ENCODE measurements at places on chromosomes 16 and 17.

- no peak for DNase-seq
Observed at GRCh38 chr17:17942846-17943245, 29.4 kb downstream of the TOM1L2 start.

DNA sequence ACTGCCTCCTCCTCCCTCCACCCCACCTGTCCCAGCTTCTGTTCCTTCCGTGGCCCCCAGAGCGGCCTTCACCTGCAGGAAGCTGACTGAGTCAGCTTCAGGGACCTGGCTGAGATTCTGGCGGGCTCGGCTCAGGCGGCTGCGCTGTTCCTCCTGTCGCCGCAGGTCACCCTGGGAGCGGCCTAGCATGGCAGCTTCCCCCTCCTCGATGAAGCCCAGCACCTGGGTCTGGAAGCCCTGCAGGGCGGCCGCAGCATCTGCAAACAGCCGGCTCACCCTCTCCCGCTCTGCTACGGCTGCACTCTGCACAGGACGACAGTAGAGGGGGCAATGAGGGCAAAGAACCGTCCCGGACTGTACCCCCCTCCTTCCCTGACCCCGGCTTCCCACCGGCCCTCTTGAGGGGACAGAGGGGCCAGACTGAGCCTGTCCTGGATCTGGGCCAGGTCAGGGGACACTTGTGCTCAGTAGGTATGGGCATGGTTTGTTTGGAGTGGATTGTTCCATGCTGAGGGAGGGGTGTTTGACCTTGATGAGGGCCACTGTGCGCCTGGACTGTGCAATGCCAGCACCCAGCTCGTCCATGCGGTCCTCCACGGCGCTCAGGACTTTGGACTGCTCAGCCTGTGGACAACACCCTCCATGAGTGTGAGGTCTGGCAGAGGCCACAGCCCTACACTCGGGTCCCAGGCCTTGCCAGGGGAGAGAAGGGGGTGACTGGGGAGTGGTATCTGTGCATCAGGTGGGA, 2.0 kb downstream of the TRIM47 start:
- peak; percentile 72 for DNase-seq

DNA sequence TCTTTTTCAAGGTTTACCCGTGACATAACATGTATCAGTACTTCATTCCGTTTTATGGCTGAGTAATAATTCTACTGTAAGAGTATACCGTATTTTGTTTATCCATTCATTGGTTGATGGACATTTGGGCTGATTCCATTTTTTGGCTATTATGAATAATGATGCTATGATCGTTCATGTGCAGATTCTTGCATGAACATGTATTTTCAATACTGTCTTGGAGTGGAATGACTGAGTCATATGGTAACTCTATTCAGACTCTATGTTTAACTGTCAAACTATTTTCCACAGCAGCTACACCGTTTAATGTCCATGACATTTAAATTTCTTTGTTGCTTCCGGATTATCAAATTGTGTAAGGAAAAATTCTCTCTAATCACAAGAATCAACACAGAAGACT, 17.9 kb downstream of the BFAR start:
- DNase-seq = no peak

DNA sequence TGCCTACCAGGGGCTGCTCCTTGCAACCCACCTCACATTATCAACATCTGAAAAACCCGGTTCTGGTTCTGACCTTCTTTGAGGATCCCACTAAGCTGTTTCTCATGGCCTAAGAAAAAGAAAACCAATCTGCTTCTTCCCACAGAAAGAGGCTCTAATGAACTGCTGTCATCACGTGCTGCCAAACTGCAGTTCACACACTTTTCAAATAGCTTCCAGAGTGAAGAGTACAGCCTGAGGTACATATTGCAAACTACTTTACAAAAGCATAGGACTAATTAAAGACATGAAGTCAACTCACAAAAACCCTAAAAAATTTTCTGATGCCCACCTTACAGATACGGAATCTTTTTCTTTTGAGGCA, 36.7 kb downstream of the SMG6 start:
- no peak for DNase-seq

DNA sequence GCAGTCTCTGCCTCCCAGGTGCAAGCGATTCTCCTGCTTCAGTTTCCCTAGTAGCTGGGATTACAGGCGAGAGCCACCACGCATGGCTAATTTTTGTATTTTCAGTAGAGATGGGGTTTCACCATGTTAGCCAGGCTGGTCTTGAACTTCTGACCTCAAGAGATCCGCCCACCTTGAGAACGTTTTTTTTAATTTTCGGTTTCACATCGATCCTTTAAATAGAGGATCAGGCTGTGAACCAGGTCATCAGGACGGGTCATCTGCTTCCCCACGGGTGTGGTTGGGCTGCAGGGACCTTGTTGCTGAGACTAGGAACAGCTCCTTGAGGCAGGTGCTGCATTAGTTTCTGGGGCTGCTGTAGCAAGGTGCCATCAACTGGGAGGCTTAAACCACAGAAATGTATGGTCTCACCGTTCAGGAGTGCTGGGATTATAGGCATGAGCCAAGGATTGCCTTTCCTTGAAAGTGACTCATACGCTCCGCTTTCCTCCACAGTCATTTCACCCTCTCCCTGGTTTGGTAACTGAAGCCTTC, 7.9 kb upstream of the NAGPA start:
- DNase-seq = peak; percentile 67

DNA sequence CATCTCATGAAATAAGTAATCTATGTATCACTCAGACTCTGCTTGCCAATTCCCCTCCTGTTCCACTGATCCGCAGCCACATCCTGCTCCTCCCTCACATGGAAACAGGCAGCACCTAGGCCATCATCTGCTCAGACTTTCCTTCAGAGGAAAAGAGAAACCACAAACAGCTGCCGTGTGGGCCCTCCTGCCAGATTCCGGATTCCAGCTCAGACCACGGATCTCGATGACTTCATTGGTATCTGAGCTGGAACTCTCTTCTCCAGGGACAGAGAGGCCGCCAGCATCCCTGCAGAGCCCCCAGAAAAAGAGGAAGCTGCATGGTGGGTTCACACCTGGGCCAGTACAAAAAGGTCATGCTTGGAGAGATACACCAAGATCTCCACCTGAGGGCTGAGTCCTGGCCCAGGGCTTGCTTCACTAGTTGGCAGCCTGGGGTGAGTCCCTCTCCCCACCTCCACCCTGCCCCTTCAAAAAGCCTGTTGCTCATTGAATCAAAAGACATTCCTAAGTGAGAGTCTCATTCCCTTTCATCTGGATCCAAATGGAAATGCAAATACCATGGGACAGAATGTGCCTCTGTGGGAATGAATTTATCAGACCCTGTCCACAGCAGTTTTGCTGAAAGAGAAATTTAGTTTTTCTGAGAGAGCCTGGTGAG, 47.2 kb downstream of the HOXB1 start:
- no peak for DNase-seq

DNA sequence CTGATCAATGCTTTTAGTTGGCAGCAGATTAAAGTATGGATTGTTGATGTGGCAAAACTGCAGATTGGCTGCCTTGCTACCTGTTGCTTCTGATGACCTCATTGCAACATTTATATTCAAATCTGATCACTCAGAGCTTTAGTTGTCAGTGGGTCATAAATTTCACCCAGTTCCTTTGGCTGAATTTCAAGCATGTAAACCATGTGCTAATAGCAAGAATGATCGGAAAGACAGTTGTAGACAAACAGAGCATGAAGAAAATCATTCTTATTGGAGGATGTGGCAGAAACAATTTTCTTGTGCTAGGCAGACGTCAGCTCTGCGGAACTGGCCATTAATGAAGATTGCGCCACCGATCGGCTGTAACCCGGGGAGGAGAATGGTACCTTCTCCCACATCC, 346.6 kb upstream of the EEF2KMT start:
- no peak for DNase-seq

DNA sequence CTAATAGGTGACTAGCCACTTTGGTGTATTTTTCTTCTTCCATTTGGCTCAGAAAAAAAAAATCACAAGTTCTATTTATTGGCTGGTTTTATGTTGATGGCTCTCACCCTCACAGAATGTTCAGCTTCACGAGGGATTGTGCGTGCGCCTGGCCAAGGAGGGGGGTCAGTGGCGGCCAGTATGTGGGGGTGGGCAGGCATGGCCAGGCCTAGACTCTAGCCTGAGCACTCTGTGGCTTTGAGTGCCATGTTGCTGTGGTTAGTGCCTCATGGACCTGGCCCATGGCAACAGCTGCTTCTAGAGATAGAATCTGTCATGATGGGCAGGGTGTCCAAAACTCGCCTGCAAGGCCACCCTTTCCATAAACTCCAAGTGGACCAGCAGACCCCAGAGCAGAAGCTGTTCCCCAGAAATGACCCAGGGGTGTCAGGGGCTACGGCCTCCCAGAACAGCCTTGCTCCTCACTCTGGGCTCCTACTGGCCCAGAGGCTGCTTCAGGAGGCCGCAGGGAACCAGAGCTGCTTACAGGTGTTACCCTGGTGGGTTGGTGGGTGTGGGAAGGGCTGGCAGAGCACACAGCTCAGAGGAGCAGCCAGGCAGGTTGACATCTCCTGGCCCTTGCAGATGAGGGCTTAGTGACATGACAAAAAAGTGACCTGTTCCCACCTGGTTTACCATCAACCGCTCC, 124.9 kb downstream of the SOCS1 start:
- DNase-seq = no peak

- no peak for DNase-seq
Observed at GRCh38 chr16:15886078-15886477, 2.3 kb downstream of the CEP20 start.

- DNase-seq = no peak
Observed at GRCh38 chr16:497258-497657, 30.3 kb upstream of the CAPN15 start.

- no peak for DNase-seq
Observed at GRCh38 chr16:10608687-10609401, 28.4 kb upstream of the EMP2 start.

- peak; percentile 56 for DNase-seq
Observed at GRCh38 chr17:28925912-28926365, 23.1 kb upstream of the DHRS13 start.

DNA sequence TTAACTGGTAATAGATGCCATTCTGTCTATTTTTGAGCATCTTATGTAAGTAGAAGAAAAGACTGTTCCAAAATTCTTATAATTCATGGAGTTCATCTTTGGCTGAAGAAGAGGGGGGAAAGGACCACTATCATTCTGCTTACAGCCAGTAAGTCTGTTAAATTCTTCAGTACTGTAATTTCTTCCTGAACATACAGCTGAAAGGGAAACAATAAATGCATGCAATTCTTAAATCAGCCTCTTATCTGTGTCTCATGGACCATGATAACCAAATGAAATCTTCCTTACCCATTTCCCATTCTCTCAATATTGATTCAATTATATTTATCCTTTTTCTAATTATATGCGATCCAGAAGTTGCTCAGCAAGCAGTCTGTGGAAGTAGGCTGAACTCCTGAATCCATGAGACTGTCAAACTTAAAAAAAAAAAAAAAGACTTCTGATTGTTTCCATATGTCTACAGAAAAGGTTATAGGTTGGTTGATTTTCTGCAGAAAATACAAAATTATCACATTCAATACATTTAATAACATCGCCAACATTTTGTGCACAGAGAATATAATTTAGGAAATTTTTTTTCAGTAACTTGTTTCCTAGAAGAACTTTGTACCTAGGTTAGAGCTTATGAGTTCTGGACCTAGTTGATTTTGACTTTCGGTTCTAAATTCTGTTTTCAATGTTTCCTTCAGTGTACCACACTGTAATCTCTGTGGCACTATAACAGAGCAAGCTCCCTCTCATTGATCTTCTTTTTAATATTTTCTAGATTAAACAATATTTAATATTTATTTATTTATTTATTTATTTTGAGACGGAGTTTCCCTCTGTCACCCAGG, 1.2 kb upstream of the ABCA9 start:
- no peak for DNase-seq

GRCh38 chr16:58418601-58419000, 26.3 kb downstream of the GINS3 start:
- DNase-seq = peak; percentile 20

- no peak for DNase-seq
Observed at GRCh38 chr16:64339052-64339770, 782.7 kb downstream of the CDH11 start.

GRCh38 chr16:24731722-24732419, 2.4 kb downstream of the TNRC6A start:
- no peak for DNase-seq

- DNase-seq = peak; percentile 80
Observed at GRCh38 chr16:1105888-1106620, 10.0 kb upstream of the C1QTNF8 start.
